Thyroid gland (tissue), 4 donors: ENCODE measurements at places on chromosomes 7 and 10.

DNA sequence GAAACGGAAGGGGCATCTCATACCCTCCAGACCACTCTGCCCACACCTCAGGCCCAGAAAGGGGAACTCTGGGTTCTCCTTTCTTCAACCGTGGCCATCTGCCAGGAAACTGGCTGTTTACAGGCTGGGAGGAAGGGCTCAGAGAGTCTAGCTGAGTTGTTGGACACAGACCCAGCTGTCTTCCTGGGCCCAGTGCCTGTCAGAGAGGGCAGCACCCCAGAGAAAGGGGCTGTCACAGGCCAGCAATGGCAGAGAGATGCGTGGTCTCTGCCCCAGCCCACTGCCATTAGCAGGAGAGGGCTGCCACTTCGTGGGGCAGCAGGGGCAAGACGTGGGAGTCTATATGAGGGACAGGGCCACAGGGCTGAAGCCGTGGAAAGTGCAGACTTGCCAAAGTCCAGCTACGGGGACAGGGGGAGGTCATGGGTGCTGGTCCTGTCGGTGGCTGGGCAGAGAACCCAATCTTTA, 11.0 kb downstream of the GRID1 start:
- peak; percentile 70 for DNase-seq

DNA sequence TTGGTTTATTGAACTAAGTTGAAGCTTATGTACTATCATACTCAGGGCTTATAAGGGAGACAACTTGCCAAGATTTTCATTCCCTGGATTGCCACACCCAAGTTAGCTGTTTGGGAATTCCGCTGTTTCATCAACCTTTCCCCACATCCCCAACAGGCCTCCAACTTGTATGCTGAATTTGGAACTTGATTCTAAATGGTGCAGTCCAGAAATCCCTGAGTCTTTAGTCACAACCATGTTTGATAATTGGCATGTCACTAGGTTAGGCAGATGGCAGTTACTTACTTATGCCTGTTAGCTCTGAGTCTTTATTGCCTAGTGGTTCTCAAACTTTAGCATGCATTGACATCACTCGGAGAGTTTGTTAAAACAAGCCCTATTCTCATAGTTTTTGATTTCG, 135.4 kb upstream of the PRPS1L1 start:
- no peak for DNase-seq

- no peak for DNase-seq
Measured at GRCh38 chr10:34711500-34711899, 103.6 kb downstream of the PARD3 start.

DNA sequence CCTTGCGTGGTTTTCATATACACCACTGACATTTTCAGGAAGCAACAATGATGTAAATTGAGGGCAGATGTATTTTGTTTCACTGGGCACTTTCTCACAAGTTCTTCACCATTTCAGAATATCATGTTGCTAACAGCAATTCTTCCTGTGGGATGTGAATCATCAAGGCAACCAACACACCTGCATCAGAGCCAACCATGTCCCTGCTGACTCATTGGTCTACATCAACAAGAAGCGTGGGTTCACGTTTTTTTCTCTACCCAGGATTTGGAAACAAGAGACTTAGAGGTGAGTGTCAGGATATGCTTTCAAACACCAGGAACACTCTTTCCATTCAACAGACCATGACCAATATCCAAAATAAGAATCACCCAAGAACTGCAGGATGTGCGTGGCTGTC, 203.9 kb downstream of the TEX36 start:
- no peak for DNase-seq

DNA sequence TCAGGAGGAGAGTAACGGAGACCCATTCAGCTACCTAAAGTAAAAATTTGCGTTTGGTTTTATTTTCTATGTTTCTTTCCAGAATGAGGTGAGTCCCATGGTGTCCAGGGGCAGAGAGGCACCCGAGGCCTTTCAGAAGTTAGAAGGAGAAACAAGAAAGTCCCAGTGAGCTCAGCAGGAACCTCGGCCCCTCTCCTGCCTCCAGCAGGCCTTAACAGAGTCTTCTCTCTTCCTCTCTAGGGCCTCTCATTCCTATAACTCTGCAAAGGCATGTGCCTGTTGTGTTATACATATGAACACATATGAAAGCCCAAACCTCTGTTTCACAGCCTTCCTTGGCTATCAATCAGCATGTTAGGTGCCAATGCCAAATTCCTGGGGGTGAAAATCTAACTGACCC, 20.8 kb upstream of the IKZF1 start:
- DNase-seq, result no peak

- DNase-seq, result no peak
Measured at GRCh38 chr7:1768832-1769231, 98.8 kb downstream of the ELFN1 start.

DNA sequence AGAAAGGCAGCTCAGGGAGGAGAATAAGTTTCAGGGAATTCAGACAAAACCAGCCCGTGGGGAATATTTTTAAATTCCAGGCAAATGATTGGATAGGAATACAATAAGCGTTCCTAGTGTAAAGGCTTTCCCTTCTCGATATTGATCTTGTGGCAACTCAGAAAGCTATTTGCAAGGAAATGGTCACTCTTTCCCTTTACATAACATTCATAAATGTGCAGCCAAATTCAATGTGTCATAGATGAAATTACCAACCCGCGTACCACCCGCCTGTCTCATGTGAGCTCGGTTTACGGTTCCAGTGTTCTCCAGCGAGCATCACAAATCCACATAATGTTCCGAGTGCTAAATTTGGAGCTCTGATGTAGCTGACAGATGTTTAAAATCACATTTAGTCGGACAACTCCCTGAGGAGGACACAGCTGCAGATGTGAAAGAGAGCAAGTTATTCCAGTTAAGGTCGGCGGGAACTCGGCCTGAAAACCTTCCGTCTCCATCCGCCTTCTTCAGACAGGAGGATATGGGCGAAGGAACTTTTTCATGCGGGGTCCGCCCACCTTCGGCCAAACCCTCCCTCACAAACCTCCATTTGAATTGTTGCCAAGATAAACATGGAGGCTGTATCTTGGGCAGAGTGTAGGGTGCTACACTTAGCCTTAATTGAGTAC, 327.0 kb downstream of the RNLS start:
- DNase-seq, result peak; percentile 7

DNA sequence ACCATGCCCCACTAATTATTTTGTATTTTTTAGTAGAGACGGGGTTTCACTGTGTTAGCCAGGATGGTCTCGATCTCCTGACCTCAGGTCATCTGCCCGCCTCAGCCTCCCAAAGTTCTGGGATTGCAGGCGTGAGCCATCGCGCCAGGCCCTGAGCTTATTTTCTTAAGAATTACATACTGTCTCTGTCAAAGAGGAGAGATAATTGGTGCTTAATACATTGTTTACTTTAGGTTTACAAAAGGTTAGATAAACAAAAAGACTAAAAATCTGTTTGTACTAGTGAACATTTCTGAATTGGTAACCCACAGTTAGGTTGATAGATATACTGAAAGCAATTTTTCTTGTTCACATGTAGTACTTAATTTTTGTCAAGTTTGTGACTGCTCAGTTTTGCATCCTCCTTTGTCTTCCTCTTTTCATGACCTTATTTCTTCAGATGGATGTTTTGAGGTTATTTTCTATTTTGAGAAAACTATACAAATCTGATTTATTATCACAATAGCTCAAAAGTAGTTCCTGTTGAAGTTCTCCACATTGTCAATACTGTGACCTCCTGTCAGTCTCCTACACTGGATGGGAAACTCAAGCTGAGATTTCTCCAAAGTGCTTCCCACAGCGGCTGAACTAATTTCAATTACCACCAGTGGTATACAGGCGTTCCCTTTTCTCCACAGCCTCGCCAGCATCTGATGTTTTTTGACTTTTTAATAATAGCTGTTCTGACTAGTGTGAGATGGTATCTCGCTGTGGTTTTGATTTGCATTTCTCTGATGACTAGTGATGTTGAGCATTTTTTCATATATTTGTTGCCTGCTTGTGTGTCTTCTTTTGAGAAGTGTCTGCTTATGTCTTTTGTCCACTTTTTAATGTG, 22.5 kb downstream of the HHEX start:
- DNase-seq, result no peak

DNA sequence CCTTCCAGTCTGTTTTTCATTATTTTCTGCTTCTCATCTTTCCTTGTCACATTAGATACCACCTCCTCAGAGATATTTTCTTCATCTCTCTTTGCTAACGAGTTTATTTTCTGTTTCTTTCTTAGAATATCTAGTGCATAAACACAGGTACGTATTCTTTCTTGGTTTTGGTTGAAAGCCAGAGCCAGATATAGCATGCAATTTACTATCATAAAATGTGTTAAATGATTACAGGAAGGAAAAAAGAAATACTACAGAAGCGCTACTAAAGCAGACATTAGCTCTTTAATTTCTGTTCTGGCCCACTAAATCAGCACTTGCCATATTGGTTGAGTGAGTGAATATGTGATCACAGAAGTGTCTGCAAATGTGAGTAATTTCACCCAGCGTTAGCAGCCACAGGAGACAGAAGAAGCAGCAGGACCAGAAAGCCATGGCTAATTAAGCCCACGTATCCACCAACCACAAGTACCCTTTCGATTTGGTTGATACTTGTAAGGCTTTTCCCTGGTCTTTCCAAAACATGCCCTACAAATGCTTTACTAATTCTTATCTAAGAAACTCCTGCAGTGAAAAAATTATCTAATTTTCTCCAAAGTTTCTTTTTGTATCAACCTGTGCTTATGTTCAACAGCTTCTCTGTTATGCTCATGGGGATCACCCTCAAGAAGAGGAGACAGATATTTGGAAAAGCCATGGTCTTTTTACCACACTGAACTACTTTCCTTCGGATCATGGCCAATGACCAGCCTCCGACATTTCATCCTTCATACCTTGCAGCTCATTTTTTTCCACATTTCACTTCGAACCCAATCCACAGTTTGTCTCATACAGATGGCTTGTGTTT, 23.1 kb upstream of the MACC1 start:
- DNase-seq, result no peak
